ENCODE measurements at places on chromosomes 7 and 10.

GRCh38 chr7:137546671-137547070 is 203.1 kb upstream of the PTN start:
- no peak for DNase-seq

- no peak for DNase-seq
Observed at GRCh38 chr10:93259126-93259525, 185.4 kb downstream of the CYP26A1 start.

DNA sequence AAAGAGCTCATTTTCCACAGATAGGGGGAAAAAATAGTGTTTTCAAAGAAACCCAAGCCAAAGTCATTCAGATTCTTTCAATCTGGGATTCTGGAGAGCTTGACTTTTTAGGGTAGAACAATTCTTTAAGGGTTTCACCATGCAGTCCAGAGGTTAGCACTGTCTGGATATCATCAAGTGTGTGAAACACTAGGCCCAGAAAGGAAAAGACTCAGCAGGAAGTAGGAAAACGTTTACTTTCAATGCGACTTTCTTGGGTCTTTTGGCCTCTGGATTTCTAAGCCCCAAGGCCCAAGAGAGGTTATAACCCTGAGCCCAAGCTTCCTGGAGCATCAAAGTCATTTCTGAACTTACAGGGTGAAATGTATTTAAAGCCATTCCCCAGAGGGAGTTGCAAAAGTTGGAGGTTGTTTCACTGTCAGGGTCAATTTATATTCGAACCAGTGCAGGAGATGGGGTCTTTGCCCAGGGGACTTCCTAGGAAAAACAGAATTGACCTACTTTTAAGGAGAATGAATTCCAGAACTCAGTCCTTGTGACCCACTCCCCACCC is 158.0 kb downstream of the C7orf25 start:
- DNase-seq = no peak

DNA sequence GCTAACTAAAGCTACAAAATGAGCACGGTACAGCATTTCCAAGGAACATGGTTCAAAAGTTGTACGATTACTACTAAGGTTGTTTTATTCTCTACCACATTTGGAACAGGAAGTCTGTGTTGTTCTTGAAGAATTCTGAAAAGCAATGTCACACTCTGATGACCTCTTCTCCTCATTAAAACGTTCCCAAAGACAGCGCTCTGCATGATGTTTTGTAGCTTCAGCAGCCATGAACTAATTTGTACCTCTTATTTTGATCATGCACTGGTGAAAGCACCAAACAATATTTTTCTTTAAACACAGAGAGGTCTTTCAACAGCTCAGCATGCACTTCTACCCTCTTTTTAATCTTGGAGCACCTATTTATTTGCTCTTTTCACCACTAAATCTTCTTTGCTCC is 75.0 kb upstream of the TES start:
- DNase-seq = no peak

GRCh38 chr10:92756201-92757065 is 66.7 kb downstream of the HHEX start:
- no peak for DNase-seq

DNA sequence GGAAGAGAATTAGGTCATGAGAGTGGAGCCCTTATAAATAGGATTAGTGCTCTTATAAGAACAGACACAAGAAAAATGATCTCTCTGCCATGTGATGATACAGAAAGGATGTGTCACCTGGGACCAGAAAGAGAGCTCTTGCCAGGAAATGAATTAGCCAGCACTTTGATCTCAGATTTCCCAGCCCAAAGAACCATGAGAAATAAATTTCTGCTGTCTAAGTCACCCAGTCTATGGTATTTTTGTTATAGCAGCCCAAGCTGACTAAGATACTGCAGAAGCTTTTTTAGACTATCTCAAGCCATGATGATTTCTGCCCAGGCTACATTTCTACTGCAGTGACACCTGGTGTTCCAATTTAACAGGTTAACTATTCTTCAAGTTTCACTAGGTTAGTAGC is 84.8 kb downstream of the RSU1 start:
- DNase-seq = no peak

- no peak for DNase-seq
Observed at GRCh38 chr7:101271021-101271420, 26.1 kb upstream of the FIS1 start.

- no peak for DNase-seq
Observed at GRCh38 chr10:69781576-69781975, 20.1 kb upstream of the COL13A1 start.

DNA sequence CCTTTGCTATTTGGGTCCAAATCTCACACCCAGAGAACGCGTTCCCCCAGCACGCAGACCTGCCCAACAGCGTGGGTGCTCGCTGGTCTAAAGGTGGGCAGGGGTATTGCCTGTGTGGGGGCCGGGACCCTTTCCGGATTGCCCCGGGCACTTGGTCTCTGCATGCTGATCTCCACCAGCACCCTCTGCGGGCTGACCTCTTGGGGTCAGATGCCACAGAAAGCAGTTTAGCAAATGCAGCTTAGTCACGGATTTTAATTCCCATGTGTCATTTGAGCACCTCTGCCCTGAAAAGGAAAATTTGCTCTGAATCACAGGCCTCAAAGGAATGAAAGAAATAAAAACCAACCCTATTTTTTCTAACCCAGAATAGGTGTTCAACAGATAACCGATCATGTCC is 46.7 kb downstream of the PKD1L1 start:
- DNase-seq = no peak
